ENCODE measurements at places on chromosomes 4 and X.
A peak's percentile ranks its signal among the peaks of the same experiment; 100 is the strongest.

DNA sequence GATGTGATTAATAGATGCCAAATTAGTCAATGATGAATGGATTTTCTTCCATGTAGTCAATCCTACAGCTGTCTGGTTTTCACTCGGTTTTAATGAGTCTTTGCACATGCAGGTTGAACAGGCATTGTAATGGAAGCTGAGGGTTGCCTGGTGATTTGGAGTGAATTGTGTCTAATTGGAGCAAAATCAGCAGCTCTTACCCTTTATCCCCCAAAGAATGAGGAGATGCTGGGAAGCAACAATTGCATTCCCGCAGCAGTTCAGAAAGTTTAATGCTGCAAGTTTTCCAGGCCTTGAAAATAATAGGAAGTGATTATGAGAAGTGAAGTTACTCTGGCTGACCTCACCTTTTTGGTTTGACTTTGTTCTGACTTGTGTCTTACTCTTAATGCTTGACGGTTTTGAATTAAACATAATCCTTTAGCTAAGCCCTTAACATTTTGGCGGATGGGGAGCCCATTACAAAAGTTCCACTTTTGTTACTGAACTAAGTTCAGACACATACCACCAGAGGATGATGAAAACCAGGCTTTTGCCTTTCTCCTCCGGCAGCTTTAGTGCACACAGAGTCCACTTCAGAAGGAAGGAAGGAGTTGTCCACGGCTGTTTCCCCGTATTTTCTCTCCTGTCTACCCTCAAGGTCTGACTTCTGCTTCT is 78.8 kb upstream of the TBC1D9 start:
- DNase-seq = no peak

DNA sequence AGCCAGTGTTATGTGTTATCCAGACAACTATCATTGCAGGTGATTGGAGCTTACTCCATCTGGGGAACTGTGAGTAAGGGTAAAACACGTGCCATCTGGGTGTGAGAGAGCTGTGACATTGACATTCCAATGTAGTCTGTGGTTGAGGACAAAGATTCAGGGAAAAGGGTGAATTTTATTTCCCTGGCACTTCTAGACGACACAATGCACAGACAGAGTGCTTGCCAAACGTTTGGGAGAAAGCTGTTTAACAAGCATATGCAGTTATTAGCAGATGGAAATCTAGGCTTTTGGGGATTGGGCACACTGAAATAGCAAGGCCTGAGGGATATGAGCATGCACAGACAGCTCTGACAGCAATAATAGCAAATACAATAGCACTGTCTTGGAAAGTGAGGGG is 21.3 kb upstream of the CTSO start:
- no peak for DNase-seq

GRCh38 chr4:7294176-7294756 is 101.9 kb downstream of the SORCS2 start:
- DNase-seq = no peak

DNA sequence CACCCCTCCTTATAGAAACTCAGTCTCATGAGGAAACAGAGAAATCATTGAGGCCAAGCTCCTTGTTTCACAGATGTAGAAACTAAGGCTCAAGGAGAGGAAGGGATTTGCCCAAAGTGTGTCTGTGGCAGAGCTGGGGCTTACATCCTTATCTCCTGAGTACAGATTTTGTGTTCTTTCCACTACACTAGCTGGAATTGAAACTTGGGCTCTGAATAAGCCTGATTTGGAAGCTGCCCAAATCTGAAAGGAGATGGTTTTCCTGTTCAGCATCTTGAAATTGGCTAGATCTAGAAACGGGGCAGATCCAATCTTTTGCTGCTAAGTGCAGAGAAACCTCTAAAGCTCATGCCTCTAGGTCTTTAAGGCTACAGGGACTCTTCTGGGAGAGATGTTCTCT is 24.3 kb downstream of the AWAT2 start:
- DNase-seq = no peak

GRCh38 chrX:48474581-48474980 is 1.4 kb upstream of the FTSJ1 start:
- no peak for DNase-seq

GRCh38 chrX:16665089-16665488 is 15.1 kb downstream of the S100G start:
- DNase-seq = no peak

- peak; percentile 83 for DNase-seq
Observed at GRCh38 chr4:168634276-168634802, 137.5 kb downstream of the PALLD start.

DNA sequence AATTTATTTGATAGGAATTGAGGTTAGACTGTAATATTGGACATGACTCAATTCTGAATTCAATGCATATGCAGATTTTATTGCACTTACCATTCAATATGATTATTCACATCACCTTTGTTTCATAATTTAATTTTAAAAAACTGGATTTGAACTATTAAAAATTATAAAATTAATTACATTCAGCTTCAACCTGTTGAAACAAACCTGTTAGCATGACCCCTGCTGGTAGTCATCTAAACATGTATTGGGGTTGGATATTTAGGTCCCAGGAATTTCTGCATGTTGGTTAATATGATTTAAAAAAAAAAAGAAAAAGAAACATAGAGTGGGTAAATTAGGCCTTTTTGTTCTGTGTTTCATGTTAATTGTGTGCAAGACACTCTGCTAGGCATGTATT is 85.9 kb downstream of the ARSJ start:
- DNase-seq = no peak

Measured in right hindlimb (tissue), 1 donor.